ENCODE measurements at places on chromosomes 16 and 17. TPM values are rescaled to one million over a fixed set of nuclear protein-coding genes. Genes with fewer than 3 reads are reported as not detected.

COPZ2 gene
- 1.7 TPM for total RNA-seq

SLC9A5 gene
- 1.2 TPM for total RNA-seq

CDH16 gene
- total RNA-seq = not detected

UTS2R gene
- total RNA-seq = not detected

GPR179 gene
- total RNA-seq = 0.31 TPM

ZG16B gene
- total RNA-seq = 0.47 TPM

- DNase-seq = peak; percentile 59
Observed at GRCh38 chr16:19502395-19503131, 19.3 kb downstream of the GDE1 start.

GRCh38 chr16:54673313-54673712 is 257.4 kb upstream of the IRX5 start:
- no peak for DNase-seq

DNA sequence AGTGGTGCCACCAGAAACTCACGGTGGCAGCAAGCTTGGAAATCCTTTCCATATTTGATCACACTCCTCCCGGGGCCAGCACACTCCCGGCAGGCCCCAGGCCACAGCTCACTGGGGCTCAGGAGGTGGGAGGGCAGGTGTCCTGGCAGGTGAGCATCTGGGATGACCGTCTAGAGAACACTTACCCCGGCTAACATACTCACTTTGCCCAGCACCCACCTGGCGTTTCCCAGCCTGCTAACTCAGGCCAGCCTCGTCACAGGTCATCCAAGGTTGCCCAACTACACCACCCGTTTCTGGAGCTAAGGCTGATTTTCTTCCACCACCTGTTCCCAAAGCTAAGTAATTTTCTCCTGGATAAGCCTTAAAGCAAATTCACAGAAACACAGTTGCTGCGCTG is 24.9 kb downstream of the FBXO31 start:
- DNase-seq = no peak

- DNase-seq = no peak
Observed at GRCh38 chr17:71247441-71248015, 873.3 kb upstream of the SOX9 start.

DNA sequence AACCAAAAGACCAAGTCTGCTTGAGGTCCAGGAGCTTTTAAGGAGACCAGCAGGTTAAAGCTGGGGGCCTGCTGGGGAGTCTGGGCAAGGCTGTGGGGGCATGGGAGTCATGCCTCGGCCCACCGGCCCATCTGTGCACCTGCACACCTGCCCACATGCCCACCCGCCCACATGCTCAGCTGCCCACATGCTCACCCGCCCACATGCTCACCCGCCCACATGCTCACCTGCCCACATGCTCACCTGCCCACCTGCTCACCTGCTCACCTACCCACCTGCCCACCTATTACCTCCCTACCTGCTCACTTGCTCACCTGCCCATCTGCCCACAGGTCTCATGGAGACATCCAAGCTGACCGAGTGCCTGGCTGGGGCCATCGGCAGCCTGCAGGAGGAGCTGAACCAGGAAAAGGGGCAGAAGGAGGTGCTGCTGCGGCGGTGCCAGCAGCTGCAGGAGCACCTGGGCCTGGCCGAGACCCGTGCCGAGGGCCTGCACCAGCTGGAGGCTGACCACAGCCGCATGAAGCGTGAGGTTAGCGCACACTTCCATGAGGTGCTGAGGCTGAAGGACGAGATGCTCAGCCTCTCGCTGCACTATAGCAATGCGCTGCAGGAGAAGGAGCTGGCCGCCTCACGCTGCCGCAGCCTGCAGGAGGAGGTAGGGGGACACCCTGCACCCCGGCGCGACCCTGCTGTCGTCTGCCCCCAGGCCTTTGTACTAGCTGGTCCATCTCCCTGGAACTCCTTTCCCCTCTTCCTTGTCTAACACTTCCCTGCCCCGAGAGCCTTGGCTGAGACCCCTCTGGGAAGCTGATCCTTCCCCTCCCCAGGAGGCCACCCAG is 14.0 kb downstream of the CARD14 start:
- DNase-seq = no peak

DNA sequence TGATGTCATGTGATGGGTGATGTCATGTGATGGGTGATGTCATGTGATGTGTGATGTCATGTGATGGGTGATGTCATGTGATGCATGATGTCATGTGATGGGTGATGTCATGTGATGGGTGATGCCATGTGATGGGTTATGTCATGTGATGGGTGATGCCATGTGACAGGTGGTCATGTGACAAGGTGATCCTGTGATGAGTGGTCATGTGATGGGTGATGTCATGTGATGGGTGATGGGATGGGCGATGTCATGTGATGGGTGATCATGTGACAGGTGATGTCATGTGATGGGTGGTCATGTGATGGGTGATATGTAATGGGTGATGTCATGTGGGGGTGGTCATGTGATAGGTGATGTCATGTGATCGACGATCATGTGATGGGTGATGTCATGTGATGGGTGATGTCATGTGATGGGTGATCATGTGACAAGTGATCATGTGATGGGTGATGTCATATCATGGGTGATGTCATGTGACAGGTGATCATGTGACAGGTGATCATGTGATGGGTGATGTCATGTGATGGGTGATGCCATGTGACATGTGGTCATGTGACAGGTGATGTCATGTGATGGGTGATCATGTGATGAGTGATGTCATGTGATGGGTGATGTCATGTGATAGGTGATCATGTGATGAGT is 17.2 kb downstream of the CD300LB start:
- DNase-seq = no peak

DNA sequence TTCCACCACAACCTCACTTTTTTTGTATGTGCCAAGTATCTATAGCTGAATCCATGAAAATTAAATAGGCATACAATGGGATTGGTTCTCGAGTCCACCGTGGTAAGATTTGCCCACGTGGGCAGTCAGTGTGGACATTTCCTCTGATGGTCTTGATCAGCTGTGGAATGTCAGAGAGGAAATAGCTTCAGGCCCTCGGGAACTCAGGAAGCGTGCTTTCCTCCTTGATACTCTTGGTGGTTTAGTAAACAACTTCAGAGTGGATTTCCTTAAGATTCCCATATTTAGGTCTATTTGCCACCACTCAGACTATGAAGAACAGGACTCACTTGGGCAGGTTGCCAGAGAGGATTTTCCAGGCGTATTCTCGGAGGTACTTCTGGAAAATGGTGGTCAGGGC is 152.5 kb downstream of the VPS53 start:
- no peak for DNase-seq

GRCh38 chr17:65065906-65066305 is 9.4 kb upstream of the GNA13 start:
- DNase-seq = no peak

Data from occipital lobe (tissue), 3 donors.